OCI-M1 (cell line): ENCODE measurements at places on chromosomes 16 and 17.

- no peak for DNase-seq
Observed at GRCh38 chr16:70364399-70364798, 17.7 kb downstream of the DDX19A start.

- no peak for DNase-seq
Observed at GRCh38 chr16:58670946-58671583, 13.5 kb downstream of the SLC38A7 start.

GRCh38 chr17:13031718-13032350, 14.0 kb upstream of the ELAC2 start:
- peak; percentile 54 for DNase-seq

DNA sequence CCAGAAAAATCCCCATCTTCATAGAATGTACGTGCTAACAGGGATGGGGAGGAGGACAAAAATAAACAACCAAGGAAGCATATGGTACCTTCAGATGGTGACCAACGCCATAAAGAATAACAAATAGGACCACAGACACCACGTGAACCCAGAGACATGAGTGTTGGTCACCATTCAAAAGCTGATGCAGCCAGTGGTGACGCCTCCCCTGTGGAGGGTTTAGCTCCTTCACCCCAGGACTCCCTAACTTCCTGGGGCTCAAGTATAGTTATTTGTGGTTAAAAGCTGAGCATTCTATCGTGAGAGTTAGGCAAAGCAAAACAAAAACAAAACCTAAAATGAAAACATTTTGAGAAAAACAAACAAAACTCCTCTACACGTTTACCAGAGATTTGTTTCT, 184.7 kb downstream of the SOX9 start:
- DNase-seq = no peak

- no peak for DNase-seq
Observed at GRCh38 chr16:9330095-9330494, 238.7 kb downstream of the HAPSTR1 start.

DNA sequence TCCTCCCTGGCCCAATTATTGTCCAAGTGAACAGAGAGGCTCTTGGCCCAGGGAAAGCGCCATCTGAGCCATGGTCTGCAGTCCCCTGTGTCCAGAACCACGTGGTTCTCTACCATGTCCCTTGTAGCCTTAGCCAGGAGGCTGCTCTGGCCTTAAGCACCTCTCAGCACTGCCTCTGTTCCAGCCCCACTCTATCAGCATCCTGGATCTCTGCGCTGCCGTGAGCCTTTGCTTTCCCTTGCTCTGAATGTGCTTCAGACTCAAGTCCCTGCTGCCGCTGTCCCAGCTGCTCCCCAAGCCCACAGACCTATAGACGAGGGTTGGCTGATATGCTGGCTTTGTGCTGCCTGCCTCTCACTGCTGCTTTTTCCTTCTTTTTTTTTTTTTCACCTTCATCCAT, 33.9 kb downstream of the CYB561 start:
- no peak for DNase-seq

- DNase-seq = peak; percentile 2
Observed at GRCh38 chr16:84239141-84239769, 557 bp downstream of the KCNG4 start.

GRCh38 chr16:85948138-85948509, 49.2 kb downstream of the IRF8 start:
- DNase-seq = no peak

DNA sequence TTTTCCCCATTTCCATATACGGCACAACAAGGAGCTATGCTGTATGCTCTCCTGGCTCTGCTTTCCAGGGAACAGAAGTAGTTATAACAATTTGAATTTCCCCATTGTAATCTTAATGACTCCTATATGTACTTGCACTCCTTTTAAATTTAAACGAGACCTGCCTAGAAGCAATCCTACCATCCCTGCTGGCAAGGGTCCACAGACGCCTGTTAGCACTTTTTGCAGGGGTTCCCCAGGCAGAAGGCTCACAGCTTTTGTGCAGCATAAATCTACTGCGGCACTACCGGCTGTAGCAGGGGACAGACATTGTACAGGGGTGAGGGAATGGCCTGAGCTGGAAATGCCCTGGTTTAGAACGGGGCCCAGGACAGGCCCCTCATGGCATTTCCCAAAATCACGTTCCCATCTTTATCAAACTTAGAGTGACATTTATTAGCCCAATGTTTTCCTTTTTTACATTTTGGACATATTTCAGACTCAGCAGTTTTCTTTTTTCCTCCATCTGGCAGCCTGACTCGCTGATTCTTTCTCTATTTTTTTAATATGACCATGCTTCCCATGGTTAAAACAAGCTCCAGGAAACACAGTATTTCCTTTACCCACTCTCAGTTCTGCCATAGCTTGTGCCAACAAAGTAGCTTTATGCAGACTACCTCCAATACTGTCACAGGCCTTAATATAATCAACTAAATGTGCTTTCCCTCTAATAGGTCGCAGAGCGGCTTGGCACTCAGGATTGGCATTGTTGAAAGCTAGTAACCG, 35.4 kb upstream of the USP22 start:
- DNase-seq = no peak
